IMR-90 (cell line): ENCODE measurements at places on chromosomes 3 and 15.

DNA sequence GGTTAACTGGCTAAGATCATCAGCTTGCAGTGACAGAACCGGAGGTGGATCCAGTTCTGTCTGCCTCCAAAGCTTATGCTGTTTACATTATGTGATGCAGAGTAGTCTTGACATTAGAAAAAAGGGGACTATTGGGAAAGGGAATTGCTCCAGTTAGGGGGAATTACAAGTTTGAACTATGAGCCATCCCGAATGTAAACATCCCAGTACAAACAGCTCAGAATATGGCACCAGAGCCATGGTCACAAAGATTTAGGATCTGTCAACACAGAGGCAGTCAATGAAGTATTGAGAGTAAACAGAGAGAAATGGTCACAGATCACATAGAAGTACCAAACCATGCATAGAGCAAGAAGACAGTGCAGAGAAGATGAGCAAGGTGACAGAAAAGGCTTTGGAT lies 39.8 kb upstream of the CRTC3 start:
- DNase-seq: peak; percentile 24

DNA sequence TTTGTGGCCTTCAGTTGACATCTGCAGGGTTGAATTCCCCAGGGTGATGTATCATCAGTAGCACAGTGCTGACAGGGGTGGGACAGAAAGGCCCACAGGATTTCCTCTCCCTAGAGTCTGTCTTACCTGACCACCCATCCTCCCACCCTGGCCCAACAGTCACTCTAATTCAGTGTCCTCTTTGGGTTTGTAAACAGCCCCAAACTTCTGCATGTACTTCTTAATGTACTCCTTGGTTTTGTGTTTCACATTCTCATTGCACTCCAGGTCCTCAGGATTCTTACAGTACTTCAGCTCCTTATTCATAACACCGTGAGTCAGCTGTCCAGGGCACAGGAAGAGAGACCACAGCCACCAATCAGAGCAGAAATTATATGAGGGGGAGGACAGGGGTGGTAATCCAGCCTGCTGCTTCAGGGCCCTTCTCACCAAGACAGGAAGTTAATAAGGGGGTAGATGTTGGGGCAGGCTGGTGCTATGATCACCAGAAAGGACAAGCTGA lies 37.5 kb downstream of the NBEAL2 start:
- peak; percentile 90 for DNase-seq

DNA sequence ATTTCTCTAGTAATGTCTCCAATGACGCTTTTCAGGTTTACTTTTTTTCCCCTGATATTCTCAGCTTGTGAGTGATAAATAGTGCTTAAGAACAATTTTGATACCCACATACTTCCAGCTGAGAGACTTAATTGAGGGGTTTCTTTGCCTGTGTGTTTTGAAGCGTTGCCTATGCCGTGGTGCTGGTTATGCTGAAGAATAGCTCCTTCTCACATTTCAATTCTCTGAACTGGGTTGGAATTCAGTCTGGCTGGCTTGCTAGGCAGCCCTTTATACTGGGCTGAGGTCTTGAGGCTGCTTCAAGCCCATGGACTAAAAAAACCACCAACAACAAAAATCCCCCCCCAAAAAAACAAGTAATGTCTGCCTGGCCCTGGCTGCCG lies 87.4 kb downstream of the CHST2 start:
- DNase-seq: no peak

DNA sequence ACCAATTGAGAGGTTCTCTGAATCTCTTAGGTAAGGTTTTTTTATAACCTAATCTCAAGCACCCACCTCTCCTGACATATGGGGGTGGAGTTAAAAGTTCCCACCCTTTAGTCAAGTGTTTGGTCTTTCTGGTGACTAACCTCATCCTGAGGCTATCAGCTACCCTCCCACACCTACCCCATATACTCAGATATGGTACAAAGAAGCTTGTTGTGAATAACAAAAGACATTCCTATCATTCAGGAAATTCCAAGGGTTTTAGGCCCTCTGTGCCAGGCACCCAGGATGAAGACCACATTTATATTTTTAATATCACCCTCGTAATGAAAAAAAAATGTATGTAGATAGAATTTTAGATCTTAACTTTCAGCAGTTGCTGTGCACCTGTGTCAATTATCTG lies 9.0 kb downstream of the CHMP2B start:
- no peak for DNase-seq

DNA sequence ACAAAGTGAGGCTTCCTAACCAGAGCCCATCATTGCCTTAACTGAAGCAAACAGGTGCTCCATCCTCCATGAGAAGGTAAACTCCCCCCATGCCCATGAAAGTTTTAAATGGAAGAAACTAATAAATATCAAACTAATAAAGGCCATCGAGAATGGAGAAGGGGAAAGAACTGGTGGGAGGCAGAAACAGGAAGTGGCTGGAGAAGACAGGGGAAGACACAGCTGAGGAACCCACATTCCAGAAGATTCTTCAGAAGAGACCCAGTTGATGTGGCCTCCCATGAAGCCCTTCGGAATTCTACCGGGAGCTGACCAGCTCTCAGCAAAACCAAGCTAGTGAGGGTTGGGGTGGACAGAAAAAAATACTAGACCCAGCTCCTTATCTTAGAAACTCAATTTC lies 41.6 kb downstream of the SH3BP5 start:
- DNase-seq: no peak

GRCh38 chr15:34594361-34594760 lies 10.9 kb upstream of the GOLGA8B start:
- no peak for DNase-seq
